Cortex of kidney (tissue), 1 donor: ENCODE measurements at places on chromosomes 2 and 18.

- DNase-seq, result no peak
Measured at GRCh38 chr2:88221365-88221942, 51.3 kb downstream of the THNSL2 start.

DNA sequence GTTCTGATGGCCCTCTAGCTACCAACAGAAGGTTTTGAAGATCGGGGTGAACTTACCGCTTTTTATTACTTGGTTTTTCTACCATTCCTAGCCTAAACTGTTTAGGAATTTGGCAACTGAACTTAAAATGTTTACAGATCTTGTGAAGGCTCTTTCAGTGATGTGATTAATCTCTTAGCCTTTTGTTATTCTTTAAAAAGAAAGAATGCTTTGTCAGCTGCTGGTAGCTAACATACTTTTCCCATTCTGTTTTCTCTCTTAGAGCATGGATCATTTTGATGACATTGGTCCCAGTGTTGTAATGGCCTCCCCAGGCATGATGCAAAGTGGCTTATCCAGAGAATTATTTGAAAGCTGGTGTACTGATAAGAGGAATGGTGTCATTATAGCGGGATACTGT is 18.1 kb downstream of the CPSF3 start:
- DNase-seq, result no peak

DNA sequence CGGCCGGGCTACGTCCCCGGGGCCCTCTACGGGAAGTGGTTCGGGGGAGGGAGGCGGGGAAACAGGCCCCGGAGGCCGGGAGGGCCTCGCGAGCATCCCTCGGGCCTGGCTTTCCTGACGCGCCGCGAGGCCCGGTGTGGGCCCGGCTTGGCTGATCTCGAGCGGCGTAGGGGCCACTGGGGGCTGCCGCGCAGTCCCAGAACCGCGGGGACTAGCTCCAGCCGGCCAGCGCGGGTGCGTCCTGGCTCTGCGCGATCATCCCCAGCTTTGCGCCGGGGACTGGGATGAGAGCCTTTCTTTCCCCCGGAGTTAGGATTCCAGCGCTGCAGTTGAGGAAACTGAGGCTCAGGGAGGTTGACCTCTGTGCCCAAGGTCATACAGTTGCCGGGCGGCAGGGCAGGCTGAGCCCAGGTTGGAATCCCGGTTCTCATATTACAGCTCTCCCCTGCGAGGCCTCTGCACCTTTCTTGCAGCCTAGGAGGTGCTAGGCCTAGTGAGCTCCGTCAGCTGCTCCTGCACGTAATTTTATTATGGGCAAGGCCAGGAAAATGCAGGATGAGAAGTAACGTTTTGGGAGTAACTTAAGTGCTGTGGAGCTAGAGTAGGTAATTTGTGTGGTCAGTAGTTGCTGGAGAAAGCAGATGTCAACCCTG is 501 bp downstream of the LPIN1 start:
- DNase-seq, result no peak

- DNase-seq, result no peak
Measured at GRCh38 chr2:120448961-120449810, 103.2 kb downstream of the INHBB start.

DNA sequence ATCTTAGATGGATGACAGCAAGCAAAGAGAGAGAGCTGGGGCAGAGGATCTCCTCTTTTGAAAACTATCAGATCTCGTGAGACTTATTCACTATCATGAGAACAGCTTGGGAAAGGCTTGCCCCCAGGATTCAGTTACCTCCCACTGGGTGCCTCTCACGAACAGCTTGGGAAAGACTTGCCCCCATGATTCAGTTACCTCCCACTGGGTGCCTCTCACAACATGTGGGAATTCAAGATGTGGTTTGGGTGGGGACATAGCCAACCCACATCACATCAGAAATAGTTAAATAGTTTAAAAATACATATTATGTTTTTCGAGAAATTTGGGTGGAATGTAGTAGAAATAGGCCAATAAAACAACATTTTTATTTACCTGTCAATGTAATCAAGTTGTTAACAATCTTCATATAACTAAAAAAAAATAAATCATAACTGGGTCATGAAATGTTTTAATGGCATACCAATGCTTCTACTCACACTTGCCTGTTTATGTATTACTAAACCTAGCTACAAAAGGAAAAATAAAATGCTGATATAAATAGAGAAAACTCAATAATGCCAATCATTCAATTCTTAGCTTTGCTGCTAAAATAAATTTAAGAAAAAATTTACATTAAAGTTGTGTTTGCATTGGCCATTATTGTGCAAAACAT is 608.9 kb downstream of the SUCLG1 start:
- no peak for DNase-seq

DNA sequence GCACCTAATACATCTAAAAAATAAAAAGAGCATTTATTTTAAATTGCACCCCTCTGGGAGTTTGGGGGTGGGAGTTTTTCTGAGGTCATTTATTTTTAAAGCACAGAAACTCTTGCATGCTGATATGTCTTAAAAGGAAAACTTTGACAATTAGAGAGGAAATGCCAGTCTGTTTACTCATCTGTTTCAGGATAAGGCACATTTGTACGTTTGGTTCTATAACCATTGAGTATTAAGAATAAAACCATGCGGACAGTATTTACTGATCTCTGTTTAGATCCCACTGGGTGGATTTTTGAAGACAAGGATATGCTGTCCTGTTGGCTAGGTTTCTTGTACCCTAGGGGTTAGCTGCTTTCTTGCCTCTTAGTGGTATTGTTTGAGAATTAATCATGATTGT is 122.9 kb downstream of the TANC1 start:
- DNase-seq, result no peak
